NCI-H1930 (cell line): ENCODE measurements at places on chromosomes 5 and 9.

DNA sequence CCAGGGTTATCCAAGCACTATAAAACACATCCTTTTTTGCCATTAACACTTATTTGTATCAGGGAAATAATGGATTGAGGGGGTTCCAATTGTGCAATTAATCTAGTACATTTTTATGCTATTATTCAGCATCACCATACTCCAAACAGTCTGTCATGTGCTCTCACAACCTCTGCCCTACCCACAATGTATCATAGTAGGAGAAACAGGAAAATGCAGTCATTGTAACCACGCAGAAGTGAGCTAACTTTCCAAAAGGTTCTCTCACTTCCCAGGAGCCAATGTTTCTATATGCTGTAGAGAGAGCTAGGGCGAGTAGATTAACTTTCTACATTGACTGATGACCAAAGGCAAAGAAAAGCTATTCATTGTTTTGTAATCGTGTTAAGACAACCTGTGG, 29.8 kb downstream of the DAB2 start:
- DNase-seq = no peak

- no peak for DNase-seq
These were observed 35.9 kb upstream of the PTGS1 start for GRCh38 chr9:122334916-122335315.

DNA sequence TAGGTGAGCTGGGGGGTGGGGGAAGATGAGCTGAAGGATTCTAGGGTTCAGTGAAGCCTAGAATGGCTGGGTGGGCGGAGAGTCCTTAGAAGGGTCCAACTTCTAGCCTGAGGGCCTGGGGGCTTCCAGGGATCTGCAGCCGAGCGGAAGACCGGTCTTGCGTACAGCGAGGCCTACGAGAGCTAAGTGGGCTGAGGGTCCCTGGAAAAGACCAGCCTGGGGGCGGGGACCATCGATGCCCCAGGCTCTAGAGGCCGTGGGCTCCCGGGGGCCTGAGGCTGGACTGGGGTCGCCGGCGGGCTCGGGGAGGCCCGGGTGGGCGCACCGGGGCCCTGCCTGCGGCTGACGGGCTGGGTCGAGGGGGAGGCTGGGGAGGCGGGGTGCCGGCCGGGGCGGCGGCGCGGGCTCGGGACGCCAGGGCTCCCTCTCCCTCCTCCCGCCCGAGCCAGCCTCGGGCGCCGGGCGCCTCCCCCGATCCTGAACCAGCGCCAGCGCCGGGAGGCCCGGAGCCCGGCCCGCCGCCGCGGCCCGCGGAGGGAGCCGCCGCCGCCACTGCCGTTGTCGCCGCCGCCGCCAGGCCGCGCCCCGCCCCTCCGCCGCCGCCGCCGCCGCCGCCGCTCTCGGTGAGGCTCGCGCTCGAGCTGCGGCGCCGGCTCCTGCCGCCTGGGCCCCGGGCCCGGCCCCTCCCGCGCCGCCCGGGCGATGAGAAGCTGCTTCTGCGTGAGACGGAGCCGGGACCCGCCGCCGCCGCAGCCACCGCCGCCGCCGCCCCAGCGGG, at the start of gene MVB12B:
TSS of gene MVB12B (plus strand) at position 602 of the 778 bp plus-strand sequence. CDS start at position 703, 101 bp downstream.
- peak; percentile 19 for DNase-seq

DNA sequence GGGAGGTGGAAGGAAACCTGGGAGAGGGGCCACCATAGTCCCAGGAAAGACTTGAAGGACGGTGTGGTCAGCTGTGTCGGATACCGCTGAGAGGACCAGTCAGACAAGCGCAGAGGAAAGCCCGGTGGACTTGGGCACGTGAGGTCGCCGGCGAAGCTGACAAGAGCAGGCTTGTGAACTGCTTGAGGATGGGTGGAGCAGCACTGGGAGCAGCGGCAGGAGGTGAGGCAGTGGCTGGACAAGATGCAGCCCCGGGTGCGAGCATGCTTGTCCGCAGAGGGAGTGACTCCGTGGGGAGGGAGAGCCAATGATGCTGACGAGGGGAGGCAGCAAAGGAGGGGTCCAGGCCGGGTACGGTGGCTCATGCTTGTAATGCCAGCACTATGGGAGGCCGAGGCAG, 18.3 kb upstream of the CD74 start:
- no peak for DNase-seq

- no peak for DNase-seq
These were observed 138.5 kb upstream of the IRX2 start for GRCh38 chr5:2890011-2890410.

DNA sequence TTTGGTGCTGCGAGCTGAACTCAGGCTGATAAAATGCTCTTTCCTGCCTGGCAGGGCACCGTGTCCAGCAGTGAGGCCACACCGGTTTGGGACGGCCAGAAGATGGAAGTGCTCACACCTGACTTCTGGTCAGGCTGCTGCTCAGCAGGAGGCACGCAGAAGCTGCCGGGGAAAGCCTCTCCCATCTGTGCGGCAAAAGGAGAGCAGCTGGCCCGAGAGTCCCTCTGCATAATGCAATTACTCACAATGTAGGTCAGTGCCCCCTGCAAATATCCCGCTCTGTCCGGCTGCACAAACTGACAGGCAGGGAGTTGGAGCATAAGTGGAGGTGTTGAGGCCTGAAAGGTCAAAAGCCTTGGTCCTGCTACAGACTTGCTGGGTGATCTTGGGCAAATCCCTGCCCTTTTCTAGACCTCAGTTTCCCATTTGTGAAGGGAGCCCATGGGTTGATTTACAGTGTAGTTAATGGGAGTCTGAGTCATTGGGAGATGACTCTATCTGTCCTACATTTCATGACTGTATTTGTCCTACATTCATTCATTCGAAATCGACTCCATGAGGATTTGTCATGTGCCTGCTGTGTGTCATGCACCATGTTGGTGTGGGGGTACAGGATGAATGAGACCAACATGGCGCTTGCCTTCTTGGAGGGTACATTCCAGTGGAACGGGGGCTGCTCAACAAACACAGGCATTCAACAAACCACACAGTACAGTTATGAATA, 61.8 kb upstream of the TBC1D2 start:
- no peak for DNase-seq

- no peak for DNase-seq
These were observed 31.8 kb downstream of the SEC61B start for GRCh38 chr9:99253772-99254431.

GRCh38 chr9:97046228-97046627, 7.3 kb upstream of the CTSV start:
- no peak for DNase-seq

- DNase-seq = peak; percentile 7
These were observed 368.4 kb upstream of the GRAMD2B start for GRCh38 chr5:126054577-126055347.

GRCh38 chr9:124130277-124131075, 118.9 kb downstream of the LHX2 start:
- DNase-seq = no peak

GRCh38 chr9:37284636-37285035, 137.9 kb upstream of the GRHPR start:
- DNase-seq = no peak

DNA sequence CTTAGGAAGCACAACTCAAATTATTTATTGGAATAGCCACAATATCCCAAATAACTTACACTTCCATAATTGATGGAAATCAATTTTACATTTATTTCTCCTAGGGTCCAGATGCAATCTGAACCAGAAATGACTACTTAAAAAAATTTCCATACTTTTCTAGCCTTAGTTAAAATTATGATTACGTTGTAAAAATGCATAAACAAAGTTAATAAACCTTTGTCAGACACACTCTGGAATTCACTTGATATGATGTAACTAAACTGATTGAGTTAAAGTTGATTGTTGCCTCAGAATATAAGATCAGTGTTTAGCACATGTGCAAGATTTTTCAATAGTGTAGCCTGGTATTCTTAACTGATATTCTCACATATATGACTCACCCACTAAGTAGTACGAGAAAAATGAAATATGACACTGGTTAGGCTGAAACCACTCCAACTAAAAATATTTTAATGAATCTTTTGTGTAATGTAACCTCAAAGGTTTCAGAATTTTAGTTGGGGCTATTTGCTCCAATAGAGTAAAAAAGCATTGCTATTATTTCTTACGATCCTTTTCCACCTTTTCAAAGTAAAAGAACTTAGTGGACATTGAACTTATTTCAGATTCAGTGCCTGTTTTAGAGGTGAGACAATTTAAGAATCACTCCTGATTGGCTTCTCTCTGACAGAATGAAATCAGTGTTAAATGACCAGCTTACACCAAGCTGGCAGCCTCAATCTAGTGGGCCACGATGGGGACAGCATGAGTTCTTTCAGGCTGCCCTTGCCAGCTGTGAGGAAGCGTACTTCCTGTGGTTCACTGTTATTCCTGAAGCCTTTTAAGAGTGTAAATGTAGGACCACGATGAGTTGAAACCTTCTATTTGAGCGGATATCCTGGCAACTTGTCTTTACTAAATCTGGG, 277.2 kb upstream of the CDH9 start:
- DNase-seq = no peak

DNA sequence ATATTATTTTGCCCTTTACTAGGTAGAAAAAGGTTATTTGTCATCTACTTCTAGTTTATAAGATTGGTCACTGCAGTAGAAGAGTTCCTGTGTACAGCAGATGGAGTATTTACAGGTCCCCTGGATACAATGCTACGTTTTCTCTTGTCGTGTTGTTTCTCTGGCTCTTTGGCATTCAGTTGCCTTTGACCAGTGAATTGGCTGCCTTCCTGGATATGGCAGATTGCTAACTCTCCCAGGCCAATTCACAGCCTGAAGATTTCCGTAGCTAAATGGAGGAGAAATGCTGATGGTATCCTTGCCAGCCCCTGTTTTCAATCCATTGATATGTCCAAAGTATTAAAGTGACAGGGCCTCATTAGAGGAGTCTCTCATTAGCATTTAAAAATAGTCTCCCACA, 32.5 kb upstream of the GNAQ start:
- no peak for DNase-seq

DNA sequence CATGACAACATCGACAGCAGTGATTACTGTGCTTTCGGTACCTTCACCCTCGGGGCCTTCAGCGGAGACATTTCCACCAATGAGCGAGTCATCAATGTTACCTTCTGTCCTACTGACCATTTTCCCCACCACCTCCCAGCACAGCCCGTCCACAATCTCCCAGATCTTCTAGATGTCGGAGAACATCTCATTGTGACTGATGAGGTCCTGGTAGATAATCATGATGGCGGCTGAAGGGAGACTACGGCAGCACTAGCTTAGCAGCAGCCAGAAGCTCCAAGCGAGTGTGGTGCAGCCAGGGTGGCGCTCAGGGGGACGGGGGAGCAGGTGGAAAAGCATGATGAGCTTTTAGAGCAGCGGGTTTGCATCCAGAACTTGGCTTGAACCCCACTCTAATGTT, 379.0 kb downstream of the TLR4 start:
- no peak for DNase-seq

DNA sequence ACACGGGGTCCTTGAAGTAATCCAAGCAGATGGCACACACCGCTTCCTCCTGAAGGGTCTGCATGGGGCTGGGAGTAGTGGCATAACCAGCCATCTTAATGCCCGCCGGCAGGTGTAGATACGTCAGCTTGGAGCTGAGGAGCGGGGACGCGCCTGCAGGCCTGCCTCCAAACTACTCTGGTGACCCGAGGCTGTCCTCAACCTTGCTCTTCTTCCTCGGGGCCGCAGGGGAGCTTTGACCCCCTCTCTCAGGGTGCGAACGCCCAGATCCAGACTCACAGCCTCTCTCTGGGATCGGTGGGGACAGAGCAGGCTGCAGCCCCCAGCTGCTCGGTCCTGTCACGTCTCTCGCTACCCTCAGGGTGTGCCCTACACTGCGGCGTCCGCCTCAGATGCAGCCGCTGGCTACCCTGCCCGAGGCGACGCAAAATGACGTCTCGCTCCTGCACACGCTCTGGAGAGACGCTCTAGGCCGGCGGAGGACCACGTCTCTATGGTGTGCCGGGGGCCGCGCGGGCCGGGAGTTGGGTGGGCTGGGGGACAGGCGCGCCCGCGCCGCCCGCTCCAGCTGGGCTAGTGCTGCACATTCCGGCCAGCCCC, at the start of gene TRIM52:
TSS of gene TRIM52 (minus strand) at position 424 of the 600 bp plus-strand sequence. CDS start at position 94, 330 bp downstream.
- DNase-seq = no peak

DNA sequence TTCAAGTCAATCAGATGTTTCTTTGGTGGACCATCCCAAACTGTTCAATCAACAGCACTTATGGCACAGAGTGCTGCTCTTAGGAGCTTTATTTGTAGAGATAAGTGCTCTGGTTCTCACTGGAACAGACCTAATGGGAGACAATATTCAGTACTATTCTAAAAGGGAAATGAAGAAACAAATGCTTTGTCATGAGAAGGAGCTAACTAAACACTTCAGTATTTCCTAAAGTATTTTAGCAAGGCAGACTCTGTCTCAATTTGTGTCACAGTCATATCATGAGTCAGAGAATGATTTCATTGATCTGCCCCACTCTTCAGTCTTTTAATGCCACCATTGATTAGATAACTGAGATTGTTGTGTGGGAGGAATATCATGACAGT, 175.3 kb downstream of the SLF1 start:
- DNase-seq = no peak

GRCh38 chr9:121776001-121776738, 124.7 kb downstream of the DAB2IP start:
- no peak for DNase-seq

- DNase-seq = no peak
These were observed 117.4 kb upstream of the GDNF start for GRCh38 chr5:37957218-37957617.

- no peak for DNase-seq
These were observed 42.5 kb upstream of the SLC9A3 start for GRCh38 chr5:566636-567309.

DNA sequence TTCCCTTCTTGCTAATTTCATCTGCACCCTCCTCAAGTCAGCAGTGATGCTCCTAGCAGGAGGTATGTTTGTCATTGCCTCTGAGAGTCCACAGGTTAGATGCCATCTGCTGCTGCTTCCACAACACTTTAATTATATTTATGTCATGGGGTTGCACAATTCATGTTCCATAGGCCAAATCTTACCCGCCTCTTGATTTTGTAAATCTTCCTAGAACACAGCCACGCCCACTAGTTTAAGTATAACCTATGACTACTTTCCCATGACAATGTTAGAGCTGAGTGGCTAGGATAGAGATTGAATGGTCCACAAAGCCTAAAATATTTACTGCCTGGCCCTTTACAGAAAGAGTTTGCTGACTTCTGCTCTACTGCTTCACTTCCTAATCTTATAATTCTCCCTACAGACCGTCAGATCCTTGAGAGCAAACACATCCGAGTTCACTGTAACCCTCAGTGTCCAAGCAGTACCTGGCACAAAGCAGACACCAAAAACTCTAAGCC, 21.1 kb downstream of the LIFR start:
- no peak for DNase-seq

GRCh38 chr5:102713682-102714231, 41.3 kb upstream of the PAM start:
- DNase-seq = no peak

DNA sequence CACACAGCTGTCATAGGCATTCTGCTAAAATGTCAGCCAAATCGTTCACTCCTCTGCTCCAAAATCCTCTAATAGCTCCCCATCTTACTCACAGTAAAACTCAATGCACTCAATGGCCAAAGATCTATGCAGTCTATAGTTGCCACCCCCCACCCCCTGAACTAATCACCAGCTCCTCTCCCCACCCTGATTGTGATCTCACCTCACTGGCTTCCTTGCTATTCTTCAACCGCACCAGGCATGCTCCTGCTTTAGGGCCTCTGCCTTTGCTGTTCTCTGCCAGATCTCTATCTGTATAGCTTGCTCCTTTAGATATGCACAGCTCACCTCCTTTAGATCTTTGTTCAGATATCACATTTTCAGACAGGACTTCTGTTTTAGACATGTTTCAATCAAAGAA, 33.2 kb upstream of the SNX2 start:
- DNase-seq = no peak
